ENCODE measurements at places on chromosomes 11 and 22.

DNA sequence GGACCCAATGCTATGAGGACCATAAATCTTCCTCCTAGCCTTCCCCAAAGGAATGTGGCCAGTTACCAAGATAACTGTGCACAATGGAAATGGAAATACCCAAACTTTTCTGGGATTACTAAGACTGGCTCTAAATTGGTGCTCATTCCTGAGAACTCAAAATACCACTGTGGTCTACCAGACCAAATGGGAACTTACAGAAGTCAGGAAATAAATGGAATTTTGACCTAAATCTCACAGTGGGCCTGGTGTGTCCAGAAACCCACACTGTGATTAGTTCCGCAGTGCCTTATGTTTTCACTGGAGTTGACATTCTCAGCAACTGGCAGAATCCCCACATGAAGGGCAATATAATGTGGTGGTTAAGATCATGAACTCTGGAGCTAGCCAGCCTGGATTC, 99.4 kb upstream of the ZC3H12C start:
- no peak for DNase-seq

- no peak for DNase-seq
Observed at GRCh38 chr22:25068707-25069106, 116.2 kb downstream of the KIAA1671 start.

GRCh38 chr22:30863081-30863833, 105.3 kb downstream of the MORC2 start:
- no peak for DNase-seq

DNA sequence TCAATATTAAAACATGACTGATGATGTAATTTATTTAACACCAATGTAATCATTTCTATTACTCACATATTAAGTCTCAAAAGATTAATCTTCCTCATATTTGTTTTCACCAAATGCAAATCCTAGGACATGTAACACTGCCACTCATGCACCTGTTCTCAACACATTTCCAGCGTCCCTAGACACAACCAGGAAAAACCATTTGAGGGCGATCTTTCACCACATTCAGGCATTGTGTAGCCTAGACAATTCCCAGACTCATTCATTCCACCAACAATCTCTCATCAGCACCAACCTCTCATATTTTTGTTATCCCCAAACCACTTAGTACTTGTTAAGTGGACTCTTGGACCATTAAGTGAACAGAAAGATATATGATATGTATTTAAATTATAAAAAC, 66.1 kb downstream of the SLC36A4 start:
- no peak for DNase-seq

GRCh38 chr11:68669301-68670090, 14.8 kb upstream of the GAL start:
- DNase-seq: no peak

DNA sequence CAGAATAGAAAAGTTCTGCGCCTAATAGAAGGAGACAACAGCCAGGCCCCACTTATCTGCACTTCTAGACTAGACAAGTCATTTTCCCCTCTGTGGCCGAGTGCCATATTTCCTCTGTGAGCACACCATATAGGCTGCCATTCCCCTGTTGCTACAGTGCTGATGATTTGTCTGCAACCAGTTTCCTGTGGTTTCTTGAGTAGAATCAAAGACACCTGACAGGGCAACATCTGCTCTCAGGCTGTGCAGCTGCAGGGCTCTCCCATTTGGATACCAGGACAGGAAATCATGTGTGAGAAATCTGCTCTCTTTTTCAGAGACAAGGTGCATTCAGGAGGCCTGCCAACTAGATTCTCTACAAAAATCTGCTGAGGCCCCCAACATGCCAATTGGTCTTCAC, 879.3 kb downstream of the DLG2 start:
- DNase-seq: no peak

DNA sequence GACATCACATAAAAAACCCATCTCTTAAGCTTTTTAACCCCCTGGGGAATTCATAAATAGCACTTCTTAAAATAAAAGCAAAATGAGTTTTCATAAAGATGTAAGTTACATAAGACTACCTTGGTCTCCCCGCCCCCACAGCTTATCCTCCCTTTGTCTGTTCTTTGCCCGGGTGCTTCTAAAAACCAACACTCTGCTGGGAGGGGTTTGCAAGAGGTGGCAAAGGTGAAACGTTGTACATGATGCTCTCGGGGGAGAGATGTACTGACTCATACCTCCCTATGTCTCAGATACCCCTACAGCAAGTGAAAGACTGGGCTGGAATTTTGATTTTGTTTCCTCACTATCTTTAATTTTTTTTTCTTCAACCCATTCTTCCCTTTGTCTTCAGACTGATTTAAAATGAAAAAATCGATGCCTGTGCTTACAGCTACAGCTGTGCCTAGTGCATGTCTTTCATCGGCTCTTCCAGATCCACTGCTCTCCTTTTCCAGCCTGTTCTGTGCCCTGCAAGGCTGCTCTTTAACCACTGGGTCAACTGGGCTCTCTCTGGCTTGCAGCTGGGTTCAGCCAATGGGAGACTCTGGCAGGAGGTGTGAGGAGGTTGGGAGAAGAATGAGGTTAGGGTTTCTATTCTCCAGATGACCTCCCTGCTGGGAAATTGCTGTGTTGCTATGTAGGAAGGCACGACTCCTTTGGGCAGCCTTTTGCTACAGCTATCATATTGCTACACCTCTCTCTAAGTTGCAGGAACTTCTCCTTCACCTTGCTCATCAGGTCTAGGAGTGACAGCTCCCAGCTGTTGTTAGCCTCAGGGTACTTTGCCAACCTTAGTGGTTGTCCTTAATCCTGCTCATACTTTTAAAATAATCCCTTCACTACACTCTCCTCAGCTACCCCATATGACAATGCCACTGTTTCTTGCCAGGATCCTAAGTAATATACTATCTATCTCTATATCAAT, 266.5 kb downstream of the TENM4 start:
- DNase-seq: no peak

- DNase-seq: no peak
Observed at GRCh38 chr22:44358709-44359440, 46.1 kb upstream of the SHISAL1 start.

GRCh38 chr11:27693398-27693797, 6.9 kb downstream of the BDNF start:
- DNase-seq: no peak

DNA sequence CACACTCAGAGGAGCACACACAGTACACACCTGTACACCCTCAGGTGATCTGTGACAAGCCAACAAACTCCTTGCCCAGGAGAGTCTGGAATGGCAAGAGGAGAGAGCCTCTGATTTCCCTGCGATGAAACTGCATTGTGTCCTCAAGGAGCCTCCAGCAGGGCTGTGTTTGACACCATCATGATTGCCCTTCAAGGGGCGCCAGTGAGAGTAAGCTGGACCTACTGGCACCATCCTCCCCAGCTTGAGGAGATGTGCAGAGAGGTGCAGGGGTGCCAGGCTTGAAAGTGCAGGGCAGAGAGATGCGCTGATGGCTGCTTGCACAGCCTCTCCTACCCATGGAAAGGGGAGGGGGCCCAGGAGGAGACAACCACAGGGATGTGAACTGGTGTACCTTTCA, 188.8 kb upstream of the CADM1 start:
- no peak for DNase-seq

GRCh38 chr11:61541598-61541997, 33.0 kb downstream of the LRRC10B start:
- no peak for DNase-seq

DNA sequence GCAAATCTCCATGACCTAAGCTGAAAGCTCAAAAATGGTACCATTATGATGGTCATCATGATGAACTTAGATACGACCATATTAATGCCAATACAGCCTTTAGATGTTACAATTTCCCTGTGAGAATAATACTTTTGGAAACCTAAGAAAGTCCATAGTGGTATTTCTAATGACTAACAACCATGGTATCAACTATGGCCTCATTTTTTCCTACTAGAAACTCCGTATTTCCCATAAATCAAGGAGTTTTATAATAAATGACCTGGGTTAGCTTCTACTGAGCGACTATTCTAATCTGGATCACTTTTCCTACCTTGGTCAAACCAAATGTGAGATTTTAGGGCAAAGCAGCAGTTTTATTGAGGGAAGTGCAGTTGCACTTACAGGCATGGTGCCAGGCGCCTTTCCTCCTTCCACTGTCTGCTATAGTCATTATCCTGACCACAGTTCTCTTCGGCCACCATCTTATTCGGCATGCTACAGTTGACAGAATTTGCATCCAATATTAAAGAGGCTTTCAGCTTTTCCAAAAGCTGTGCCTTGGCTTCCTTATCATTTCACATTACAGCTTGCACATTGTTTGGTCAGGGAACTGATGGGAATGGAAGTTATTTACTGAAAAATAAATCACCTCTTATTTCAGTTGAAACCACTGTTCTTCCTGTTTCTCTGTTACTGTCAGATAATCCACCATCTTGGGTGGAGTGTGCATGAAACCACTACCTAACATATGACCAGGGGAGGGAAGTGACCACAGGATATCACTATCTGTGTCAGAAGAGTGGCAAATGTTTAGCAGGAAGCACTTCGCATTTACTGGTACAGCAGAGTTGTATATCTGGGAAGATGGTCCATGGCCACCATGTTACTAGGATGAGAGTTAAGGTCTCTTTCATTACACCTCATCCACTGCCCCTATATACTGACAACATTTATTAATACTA, 74.5 kb upstream of the PICALM start:
- no peak for DNase-seq

DNA sequence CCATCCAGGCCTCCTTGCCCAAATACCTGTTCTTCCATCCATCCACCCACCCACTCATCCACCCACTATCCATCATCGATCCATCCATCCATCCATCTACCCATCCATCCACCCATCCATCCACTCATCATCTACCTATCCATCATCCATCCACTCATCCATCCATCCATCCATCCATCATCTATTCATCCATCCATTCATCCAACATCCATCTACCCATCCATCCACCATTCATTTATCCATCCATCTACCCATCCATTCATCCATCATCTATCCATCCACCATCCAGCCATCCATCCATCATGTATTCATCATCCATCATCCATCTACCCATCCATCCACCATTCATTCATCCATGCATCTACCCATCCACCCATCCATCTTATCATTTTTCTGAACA, 413.2 kb downstream of the CTTN start:
- DNase-seq: no peak

- no peak for DNase-seq
Observed at GRCh38 chr22:31046539-31047226, 34.4 kb upstream of the SMTN start.

GRCh38 chr22:29351042-29351441, 35.5 kb upstream of the RASL10A start:
- no peak for DNase-seq

DNA sequence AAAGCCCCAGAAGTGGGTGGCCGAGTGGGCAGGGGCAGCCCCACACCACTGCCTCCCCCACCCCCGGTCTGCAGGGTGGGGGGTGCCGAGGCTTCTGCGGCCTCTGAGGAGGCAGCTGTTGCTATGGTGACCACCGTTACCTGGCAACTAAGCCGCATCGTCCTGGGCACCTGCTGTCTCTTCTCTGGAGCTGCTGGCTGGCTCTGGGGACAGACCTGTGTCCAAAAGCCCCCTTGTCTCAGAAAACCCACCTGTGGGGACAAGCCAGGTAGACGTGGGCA, 79.9 kb upstream of the PRR5 start:
- DNase-seq: no peak

DNA sequence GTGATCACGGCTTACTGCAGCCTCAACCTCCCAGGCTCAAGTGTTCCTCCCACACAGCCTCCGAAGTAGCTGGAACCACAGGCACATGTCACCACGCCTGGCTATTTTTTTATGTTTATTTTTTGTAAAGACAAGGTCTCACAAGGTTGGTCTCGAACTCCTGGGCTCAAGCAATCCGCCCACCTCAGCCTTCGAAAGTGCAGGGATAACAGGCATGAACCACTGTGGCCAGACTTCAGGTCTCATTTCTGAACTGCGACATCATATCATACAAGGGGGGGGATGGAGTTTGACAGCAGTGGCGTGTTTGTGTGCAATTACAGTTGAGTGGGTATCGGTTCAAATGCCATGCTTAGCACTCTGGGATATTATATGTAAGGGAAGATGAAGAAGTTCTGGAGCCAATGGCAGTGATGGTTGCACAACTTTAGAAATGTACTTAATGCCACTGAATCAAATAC, 6.9 kb downstream of the NAALADL1 start:
- DNase-seq: no peak

DNA sequence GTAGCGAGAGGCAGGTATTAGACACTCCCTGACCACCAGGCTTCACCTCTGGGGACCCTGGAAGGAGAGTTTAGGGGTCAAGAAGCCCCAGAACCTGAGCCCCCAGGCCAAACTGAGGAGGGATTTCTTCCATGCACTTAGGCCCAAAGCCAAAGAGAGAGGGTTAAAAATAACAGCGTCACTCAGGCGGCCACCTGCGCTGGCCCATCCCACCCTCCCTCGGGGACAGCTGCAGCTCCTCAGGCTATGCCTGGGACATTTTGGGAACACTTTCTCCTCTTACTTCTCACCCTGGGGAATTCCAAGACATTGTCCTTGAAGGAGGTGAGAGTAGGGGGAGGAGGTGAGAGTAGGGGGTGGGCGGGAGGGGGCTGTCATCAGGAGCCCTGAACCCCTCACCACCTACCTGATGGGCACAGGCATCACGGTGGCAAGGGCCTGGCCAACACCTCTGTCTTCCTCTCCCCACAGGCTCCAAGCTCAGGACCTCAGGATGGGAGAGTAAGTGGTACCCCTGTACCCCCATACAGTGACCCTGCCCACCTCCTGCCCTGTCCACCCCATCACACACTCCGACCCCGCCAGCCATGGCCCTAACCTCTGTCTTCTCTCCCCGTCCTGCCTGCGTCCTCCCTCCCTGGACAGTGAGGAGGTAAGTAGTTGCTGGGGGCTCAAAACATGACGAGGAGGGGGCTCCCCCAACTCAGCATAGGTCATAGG, 583 bp downstream of the TNNI2 start:
- no peak for DNase-seq

GRCh38 chr11:78063440-78064181, at the start of gene THRSP:
Gene THRSP, plus strand, starts transcription at chr11:78063861. Its CDS starts 21 bp downstream, at chr11:78063882.
- no peak for DNase-seq

DNA sequence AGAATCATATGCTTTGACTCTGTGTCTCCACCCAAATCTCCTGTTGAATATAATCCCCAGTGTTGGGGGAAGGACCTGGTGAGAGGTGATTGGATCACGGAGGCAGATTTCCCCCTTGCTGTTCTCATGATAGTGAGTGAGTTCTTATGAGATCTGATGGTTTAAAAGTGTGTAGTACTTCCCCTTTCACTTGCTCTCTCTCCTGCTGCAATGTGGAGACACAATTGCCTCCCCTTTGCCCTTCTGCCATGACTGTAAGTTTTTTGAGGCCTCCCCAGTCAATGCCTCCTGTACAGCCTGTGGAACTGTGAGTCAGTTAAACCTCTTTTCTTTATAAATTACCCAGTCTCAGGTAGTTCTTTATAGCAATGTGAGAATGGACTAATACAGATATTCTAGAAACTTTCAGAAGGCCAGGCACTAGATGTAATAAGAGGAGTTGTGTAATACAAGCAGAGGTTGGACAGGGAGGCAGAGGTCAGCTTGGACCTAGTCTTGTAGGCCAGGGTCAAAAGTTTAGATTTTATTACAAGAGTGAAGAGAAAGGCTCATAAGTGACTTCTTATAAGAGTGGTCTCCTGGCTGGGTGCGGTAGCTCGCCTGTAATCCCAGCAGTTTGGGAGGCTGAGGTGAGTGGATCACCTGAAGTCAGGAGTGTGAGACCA, 9.3 kb upstream of the SERPING1 start:
- DNase-seq: no peak

GRCh38 chr11:3622521-3622920, 19.3 kb downstream of the ART5 start:
- no peak for DNase-seq

- DNase-seq: no peak
Observed at GRCh38 chr11:56089697-56090096, 3.4 kb upstream of the OR8I2 start.

- DNase-seq: no peak
Observed at GRCh38 chr11:102243399-102243884, 73.8 kb upstream of the BIRC3 start.

All from bone marrow (tissue), 2 donors.